Stimulated activated CD8-positive, alpha-beta memory T cell treated with anti-CD3 and anti-CD28 coated beads, Interleukin-15, amount 100 ng/mL, for 48 hours (primary cell): ENCODE measurements at places on chromosomes 13 and 19.

DNA sequence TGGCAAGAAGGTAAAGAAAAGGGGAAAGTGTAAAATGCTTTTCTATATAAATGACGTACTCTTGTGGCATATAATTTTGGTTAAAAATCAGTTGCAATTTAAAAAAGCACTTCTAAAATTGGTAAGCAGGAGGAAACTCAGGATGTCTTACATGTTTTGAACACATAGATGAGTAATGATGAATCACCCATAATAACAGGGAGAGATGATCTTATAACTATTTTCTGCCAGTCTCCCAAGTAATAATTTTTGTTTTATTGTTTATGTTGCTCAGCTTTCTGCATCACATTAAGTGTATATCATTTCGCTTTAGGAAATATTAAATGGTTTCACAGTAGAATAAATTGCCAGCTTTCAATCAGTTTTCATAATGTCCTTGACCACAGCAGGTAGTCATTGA lies 1430.7 kb upstream of the PCDH20 start:
- DNase-seq: no peak

GRCh38 chr19:39677961-39678889 lies 22.5 kb downstream of the LGALS16 start:
- DNase-seq: no peak

GRCh38 chr13:24052547-24053518 lies 107.7 kb upstream of the SPATA13 start:
- no peak for DNase-seq

DNA sequence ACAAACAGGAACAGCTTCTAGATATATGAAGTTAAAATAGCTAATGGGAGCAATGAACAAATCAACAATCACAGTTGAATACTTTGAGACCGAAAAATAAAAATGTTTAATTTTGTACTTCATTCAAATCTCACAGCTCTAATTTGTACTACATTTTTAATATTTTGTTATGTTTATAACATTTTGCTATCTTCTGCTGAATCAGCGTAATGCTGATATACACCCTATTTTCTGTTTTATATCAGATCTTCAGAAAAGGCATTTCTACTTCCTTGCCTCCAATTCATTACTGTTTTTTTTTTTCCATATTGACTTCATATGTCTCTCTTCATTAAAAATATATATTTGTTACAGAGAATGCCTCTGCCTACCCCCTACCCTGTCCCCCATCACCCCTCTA lies 27.9 kb upstream of the GPR183 start:
- DNase-seq: no peak

DNA sequence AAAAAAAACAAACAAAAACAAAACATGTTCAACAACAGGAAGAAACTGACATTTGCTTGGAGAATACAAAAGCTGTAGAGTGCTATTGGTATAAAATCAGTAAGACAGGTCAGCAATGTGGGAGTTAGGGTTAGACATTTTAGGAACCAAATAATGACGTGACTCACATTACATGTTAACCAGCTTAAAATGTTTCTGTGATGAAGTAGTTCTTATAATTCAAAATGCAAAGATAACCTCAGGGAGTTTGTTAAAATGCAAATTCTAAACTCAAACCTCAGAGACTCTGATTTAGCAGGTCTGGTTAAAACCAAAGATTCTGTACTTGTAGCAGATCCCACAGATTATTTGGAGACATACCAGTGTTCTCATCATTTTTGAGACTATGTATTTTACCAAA lies 549.4 kb upstream of the SLITRK1 start:
- DNase-seq: no peak

- DNase-seq: no peak
Observed at GRCh38 chr13:110521946-110522345, 39.6 kb downstream of the RAB20 start.

DNA sequence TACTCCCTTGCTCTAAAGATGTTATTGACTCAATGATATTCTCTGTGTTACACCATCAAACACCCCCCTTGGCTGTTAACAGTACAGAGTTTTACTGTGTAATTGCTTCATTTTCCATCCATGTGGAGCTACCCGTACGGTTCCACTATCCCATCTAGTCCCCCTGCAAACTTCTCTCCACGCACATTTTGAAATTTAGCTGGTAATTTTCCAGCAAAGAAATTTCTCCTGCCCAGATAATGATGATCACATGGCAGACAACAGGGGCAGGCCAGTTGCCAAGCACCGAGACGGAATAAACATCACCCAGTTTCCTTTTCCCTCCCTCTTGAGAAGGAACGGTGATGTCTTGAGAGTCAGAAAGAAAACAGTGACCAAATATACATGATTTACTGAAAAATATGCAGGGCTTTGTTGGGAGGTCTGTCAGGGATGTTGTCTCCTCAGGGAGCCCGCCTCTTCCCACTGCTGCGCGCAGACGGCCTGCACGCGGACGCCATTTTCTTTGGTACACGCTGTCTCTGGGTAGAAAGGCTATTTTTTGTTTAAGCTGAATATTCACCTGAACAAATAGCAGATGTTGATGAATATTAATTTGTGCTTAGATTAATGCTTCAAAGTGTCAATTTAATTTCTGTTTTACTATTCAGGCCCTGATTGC lies 109.9 kb downstream of the OLFM4 start:
- DNase-seq: no peak
